Progenitor cell of endocrine pancreas (in vitro differentiated cells): ENCODE measurements at places on chromosomes 1 and 21.

DNA sequence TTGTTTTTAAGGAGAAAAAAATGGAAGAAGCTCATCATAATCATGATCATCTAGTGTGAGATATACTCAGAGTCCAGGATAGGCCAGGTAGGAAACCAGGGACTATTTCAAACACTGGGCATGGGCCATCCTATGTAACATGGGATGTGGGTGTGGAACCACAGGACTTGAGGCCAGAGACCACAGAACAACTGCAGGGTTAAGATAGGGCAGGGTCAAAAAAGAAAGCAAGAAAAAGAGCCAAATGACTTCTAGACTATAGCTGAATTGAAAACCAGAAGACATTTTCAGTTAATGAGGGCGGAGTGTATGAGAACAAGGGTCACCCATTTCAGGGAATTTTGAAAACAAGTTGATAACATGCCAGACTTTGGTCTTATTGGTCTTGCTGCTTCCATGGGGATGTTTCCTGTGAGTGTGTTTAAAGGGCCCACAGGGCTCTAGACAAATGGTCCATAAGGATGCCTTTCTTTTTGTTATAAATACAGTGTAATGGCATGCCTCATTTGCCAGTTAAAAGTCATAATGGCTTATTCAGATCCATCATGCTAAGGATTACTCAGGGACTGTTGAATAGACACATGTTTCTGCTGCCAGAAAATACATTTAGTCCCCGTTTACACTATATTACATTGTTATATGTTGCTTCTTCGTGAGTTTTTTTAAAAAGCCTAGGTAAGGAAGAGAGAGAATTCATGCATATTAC, 182.0 kb upstream of the C21orf91 start:
- H3K36me3 ChIP-seq, result no peaks in the 10 kb centered on the region
- H3K4me3 ChIP-seq, result no peak overlapping the region
- H3K4me1 ChIP-seq, result peaks cover 1% of the 10 kb centered on the region
- no peak overlapping the region for H3K27ac ChIP-seq
- no peak for DNase-seq

- H3K36me3 ChIP-seq, result no peaks in the 10 kb centered on the region
- no peak overlapping the region for H3K27ac ChIP-seq
- DNase-seq, result no peak
- peaks cover 33% of the 10 kb centered on the region for H3K27me3 ChIP-seq
- no peaks in the 10 kb centered on the region for H3K4me1 ChIP-seq
Measured at GRCh38 chr1:37448691-37449417, 25.5 kb upstream of the ZC3H12A start.

- peaks cover 34% of the 10 kb centered on the region for H3K27me3 ChIP-seq
- H3K36me3 ChIP-seq, result peaks cover 7% of the 10 kb centered on the region
- DNase-seq, result no peak
- peaks cover 8% of the 10 kb centered on the region for H3K4me1 ChIP-seq
- no peak overlapping the region for H3K4me3 ChIP-seq
- no peak overlapping the region for H3K27ac ChIP-seq
Measured at GRCh38 chr1:17597651-17598050, 58.2 kb downstream of the ARHGEF10L start.

- peak within 1 kb of the TSS; percentile 66 for H3K4me3 ChIP-seq
- H3K27ac ChIP-seq, result peak within 1 kb of the TSS; percentile 55
- peaks cover 5% of the 10 kb centered on the region for H3K4me1 ChIP-seq
- H3K36me3 ChIP-seq, result no peaks in the 10 kb centered on the region
Measured at GRCh38 chr1:66752000-66752592, at the start of gene DYNLT5. DYNLT5 (plus strand) TSS chr1:66752459; CDS start chr1:66754659, 2,200 bp downstream.

GRCh38 chr1:157249739-157250138, 111.5 kb upstream of the ETV3 start:
- no peak overlapping the region for H3K27ac ChIP-seq
- DNase-seq, result no peak
- H3K4me1 ChIP-seq, result peaks cover 5% of the 10 kb centered on the region
- H3K36me3 ChIP-seq, result peaks cover 31% of the 10 kb centered on the region
- no peak overlapping the region for H3K4me3 ChIP-seq
- no peaks in the 10 kb centered on the region for H3K27me3 ChIP-seq

GRCh38 chr1:162570718-162571117, 9.2 kb downstream of the UAP1 start:
- DNase-seq, result no peak
- H3K4me3 ChIP-seq, result no peak overlapping the region
- H3K4me1 ChIP-seq, result peaks cover 17% of the 10 kb centered on the region
- peaks cover 6% of the 10 kb centered on the region for H3K36me3 ChIP-seq

DNA sequence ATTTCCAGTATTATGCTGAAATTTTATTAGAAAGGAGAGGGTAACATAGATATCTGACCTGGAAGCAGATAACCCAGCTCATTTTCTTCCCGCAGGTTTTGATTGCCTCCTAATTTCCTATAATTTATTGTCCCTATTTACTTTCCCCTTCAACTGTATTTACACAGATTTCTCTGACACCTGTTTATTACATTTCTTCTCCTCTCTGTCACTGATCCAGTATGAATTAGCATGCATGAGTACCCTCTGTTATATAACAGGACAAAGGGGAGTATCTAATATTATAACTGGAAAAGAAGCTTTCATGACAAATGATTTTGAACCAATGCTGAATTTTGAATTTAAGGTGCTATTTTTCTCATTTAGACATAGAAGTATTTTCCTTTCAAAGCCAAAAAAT, 37.4 kb downstream of the DENND1B start:
- H3K27me3 ChIP-seq, result no peaks in the 10 kb centered on the region
- H3K4me3 ChIP-seq, result no peak overlapping the region
- peaks cover 2% of the 10 kb centered on the region for H3K36me3 ChIP-seq
- no peak overlapping the region for H3K27ac ChIP-seq

DNA sequence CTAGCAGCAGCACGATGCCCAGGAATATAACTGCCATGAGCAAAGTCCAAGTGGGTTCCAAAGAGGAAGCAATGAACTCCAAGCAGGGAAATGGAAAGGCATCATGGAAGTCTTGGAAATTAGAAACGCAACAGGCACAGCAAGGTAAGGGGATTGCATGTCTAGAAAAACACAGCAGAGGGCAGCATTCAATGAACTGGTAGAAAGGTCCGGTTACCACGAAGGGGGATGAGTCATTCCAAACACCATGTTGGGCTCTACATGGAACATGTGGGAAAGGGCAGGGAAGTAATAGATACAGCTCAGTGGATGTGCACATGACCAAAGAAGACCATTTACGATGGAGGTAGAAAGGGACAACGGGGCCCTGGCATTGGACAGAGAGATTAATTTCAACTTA, 36.4 kb downstream of the RXRG start:
- H3K36me3 ChIP-seq, result no peaks in the 10 kb centered on the region
- DNase-seq, result no peak
- peaks cover 30% of the 10 kb centered on the region for H3K27me3 ChIP-seq
- H3K27ac ChIP-seq, result no peak overlapping the region
- H3K4me1 ChIP-seq, result no peaks in the 10 kb centered on the region
- no peak overlapping the region for H3K4me3 ChIP-seq

GRCh38 chr1:156251527-156251926, 3.7 kb upstream of the PAQR6 start:
- peaks cover 23% of the 10 kb centered on the region for H3K36me3 ChIP-seq
- H3K4me3 ChIP-seq, result no peak overlapping the region
- H3K27ac ChIP-seq, result no peak overlapping the region
- peaks cover 4% of the 10 kb centered on the region for H3K4me1 ChIP-seq
- no peaks in the 10 kb centered on the region for H3K27me3 ChIP-seq

DNA sequence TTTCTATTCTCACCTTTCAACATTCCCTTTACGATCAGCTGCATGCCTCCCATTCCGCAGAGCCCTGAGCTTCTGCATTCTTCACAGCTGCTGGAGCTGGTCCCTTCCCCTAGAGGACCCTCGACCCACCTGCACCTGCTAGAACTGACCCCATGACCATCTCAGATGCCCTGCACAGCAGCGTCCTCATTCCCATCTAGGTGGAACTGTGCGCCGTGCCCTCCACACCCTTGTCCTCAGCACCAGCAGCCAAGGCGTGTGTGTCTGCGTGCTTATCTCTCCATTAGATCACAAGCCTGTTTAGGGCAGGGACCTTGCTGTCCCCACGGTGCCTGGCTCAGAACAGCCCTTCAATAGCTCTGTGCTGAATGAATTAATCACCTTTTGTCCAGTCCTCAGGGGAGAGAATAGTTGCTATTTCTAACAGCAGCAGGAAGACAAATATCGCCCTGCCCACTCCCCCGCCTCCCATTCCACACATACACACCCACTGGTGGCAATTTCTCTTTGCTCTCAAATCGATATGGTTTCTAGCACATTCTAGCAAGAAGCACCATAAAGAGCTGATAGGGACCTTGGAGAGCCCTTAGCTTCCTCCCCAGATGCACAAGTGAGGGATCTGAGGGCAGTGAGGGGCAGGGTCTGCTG, 61.7 kb downstream of the KCNN3 start:
- H3K4me1 ChIP-seq, result peaks cover 17% of the 10 kb centered on the region
- no peaks in the 10 kb centered on the region for H3K36me3 ChIP-seq
- H3K27me3 ChIP-seq, result peaks cover 82% of the 10 kb centered on the region
- no peak overlapping the region for H3K27ac ChIP-seq
- DNase-seq, result no peak

GRCh38 chr1:39384305-39384704, 107.1 kb upstream of the BMP8A start:
- peaks cover 10% of the 10 kb centered on the region for H3K4me1 ChIP-seq
- H3K4me3 ChIP-seq, result no peak overlapping the region
- DNase-seq, result no peak
- peaks cover 30% of the 10 kb centered on the region for H3K36me3 ChIP-seq
- H3K27ac ChIP-seq, result no peak overlapping the region

GRCh38 chr1:186892936-186893335, 64.2 kb downstream of the PLA2G4A start:
- no peaks in the 10 kb centered on the region for H3K27me3 ChIP-seq
- H3K36me3 ChIP-seq, result no peaks in the 10 kb centered on the region
- DNase-seq, result no peak

DNA sequence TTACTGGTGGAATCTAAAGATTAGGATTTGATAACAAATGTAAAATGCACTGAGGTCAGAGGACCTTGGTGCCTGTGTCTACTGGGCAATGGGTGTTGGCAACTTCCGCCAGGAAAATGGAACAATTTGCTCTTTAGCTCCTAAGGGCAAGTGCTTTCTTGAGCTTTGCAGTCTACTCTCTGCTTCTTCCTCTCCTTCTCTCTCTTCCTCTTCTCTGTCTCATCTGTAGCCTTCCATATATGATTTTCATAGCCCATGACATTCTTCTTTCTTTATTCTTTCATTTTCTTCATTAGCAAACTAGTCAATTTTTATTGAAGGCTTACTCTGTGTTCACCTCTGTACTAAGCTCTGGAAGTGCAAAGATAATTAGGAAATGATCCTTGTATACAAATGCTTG, 35.5 kb downstream of the OVGP1 start:
- no peak for DNase-seq
- H3K4me1 ChIP-seq, result peaks cover 6% of the 10 kb centered on the region
- no peaks in the 10 kb centered on the region for H3K36me3 ChIP-seq
- no peak overlapping the region for H3K27ac ChIP-seq

GRCh38 chr1:62045574-62045973, 149.1 kb upstream of the L1TD1 start:
- no peak overlapping the region for H3K27ac ChIP-seq
- no peak for DNase-seq
- H3K27me3 ChIP-seq, result no peaks in the 10 kb centered on the region
- peaks cover 19% of the 10 kb centered on the region for H3K36me3 ChIP-seq
- H3K4me3 ChIP-seq, result no peak overlapping the region
- peaks cover 4% of the 10 kb centered on the region for H3K4me1 ChIP-seq

GRCh38 chr1:1305300-1306069, 2.2 kb downstream of the ACAP3 start:
- H3K4me3 ChIP-seq, result peak overlapping the region; percentile 85
- peaks cover 14% of the 10 kb centered on the region for H3K4me1 ChIP-seq
- no peaks in the 10 kb centered on the region for H3K36me3 ChIP-seq
- H3K27ac ChIP-seq, result no peak overlapping the region
- no peak for DNase-seq

GRCh38 chr1:234878288-234878687, 250.3 kb downstream of the TOMM20 start:
- no peak overlapping the region for H3K27ac ChIP-seq
- no peak overlapping the region for H3K4me3 ChIP-seq
- no peaks in the 10 kb centered on the region for H3K36me3 ChIP-seq

DNA sequence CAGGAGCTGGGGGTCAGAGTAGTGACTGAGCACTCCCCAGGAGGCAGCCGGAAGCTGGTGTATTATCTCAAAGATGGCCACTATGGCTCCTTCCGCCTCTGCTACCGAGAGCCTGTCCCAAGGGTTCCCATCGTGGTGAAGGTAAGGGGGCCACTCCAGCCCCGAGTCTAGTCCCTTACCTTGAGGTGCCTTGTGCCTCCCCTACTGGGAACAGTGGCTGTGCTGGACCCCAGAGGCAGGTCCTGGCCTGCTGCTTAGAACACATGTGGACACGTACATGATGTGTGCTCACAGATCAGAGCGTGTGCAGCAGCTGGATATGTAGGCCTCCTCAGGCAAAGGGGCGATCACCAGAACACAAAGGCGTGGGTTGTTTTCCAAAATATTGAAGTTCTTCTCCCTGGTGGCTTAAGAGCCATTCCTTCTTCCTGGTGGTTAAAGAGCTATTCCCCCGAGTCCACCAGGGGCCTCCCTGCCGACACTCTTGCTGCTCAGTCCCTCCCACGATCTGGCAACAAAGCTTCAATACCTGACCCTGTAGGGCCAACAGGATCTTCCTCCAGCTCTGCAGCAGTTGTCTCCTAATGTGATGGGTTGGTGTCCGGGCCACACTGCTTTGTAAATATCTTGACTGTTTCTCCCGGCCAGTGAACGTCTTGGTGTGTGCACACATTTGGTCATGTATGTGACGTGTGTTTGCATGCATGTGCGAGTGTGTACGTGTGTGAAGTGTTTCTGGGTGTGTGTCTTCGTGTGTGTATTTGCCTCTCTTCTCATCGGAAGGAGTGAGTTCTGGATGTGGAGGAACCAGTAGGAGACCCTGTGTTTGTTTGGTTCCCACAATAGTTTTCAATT, 68.4 kb upstream of the TINAGL1 start:
- H3K36me3 ChIP-seq, result no peaks in the 10 kb centered on the region
- H3K4me1 ChIP-seq, result peaks cover 35% of the 10 kb centered on the region
- H3K27me3 ChIP-seq, result peaks cover 11% of the 10 kb centered on the region

DNA sequence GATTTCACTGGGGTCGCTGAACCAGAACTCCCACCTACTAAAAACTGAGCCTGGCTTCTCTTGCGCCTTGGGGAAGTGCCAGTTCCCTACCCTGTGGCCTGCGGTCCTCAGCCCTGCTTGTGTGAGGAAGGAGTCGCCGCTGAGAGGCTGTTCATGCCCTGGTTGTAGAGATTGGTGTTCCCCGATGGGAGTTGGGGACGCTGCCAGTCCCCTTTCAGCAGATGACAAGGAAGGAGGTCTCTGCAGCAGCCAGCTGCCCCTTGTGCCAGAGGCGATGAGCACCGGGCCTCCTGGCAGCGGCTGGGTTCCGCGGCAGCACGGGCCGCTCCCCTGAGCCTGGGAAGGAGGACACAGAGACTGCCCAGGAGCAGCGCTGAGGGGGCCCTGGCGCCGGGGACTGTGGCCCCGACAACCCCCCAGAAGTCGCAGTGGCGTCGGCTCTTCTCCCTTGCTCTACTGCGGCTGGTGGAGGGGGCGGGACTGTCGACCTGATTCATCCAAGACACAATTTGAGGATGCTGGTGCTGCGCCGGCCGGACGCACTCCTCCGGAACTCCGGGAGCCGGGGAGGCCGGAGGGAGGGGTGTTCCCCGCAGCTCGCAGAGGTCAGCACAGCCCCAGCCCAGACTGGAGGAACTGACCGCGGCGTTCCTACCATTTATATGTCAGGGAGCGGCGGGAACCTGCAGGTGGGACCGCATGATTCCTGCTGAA, 12.0 kb upstream of the ADORA3 start:
- no peak overlapping the region for H3K4me3 ChIP-seq
- peaks cover 2% of the 10 kb centered on the region for H3K4me1 ChIP-seq
- DNase-seq, result no peak
- no peak overlapping the region for H3K27ac ChIP-seq
- no peaks in the 10 kb centered on the region for H3K36me3 ChIP-seq
